ENCODE measurements at places on chromosomes 3 and 15. TPM values are rescaled to one million over a fixed set of nuclear protein-coding genes. Genes with fewer than 3 reads are reported as not detected.

Gene TMEM40
- not detected for total RNA-seq

Gene CTXND1
- total RNA-seq: 0.41 TPM

Gene ALCAM
- 150 TPM for total RNA-seq

Gene GOLGA8S
- total RNA-seq: not detected

Gene SEMA6D
- total RNA-seq: 49.3 TPM

Gene AMOTL2
- 62.0 TPM for total RNA-seq

Gene IL5RA
- total RNA-seq: under 0.01 TPM

Gene TM4SF1
- total RNA-seq: 15.1 TPM

Gene KCNMB2
- total RNA-seq: 15.1 TPM

Gene CHRNA3
- total RNA-seq: 0.41 TPM

Gene RAD54L2
- 23.2 TPM for total RNA-seq

Gene MITF
- 1.6 TPM for total RNA-seq

Gene SOX14
- total RNA-seq: not detected

Gene ZIC1
- total RNA-seq: 20.0 TPM

Gene NR1D2
- 39.5 TPM for total RNA-seq

Gene DENND4A
- total RNA-seq: 87.2 TPM

Gene ITIH1
- total RNA-seq: not detected

Gene DNAJA4
- 29.8 TPM for total RNA-seq

Gene ACKR2
- not detected for total RNA-seq

Gene ADAMTS7
- total RNA-seq: 8.6 TPM

Gene CACNA1D
- total RNA-seq: 21.6 TPM

Gene ACAA1
- total RNA-seq: 30.2 TPM

Gene IQCF5
- not detected for total RNA-seq

Gene KIF15
- total RNA-seq: 6.9 TPM
